NCI-H1694 treated with DMSO at 0.1 percent for 48 hours (cell line): ENCODE measurements at places on chromosomes 4 and X.

DNA sequence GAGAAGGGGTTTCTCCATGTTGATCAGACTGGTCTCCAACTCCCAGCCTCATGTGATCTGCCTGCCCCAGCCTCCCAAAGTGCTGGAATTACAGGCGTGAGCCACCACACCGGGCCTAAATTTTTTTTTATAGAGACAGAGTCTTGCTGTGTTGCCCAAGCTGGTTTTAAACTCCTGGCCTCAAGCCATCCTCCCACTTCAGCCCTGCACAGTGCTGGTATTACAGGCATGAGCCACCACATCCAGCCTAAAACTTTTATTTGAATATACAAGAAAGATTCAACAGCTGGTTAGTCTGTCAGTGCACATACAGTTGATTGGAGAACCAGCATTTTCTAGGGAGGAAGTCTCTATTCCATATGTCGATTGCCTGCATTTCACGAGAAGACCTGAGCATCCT, 91.2 kb downstream of the LRP2BP start:
- DNase-seq = no peak

DNA sequence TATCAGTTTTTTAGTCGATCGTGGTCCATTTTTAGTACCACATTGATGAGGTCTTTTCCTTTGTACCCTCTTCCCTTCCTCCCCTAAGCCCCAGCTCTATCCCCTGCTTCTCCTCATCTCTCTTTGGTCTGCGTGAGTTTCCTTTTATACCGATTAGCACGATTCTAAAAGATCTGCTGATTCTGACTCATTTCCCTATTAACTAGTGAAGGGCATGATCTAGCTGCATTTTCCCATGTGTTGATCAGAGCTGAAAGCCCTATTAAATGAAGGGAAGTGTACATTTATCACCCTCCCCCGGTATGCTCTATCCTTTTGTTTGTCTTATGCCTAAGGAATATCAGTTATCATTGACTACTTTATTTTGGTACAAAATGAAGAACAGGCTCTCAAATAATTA, 181.7 kb upstream of the NPY2R start:
- no peak for DNase-seq

- no peak for DNase-seq
Measured at GRCh38 chr4:128636906-128637305, 172.6 kb upstream of the JADE1 start.

- DNase-seq = no peak
Measured at GRCh38 chr4:23945451-23946017, 55.7 kb upstream of the PPARGC1A start.
